HCT116 (cell line): ENCODE measurements at places on chromosomes 5 and 9. TPM values are rescaled to one million over a fixed set of nuclear protein-coding genes. Genes with fewer than 3 reads are reported as not detected.

Gene TMEM252
- not detected for total RNA-seq

DNA sequence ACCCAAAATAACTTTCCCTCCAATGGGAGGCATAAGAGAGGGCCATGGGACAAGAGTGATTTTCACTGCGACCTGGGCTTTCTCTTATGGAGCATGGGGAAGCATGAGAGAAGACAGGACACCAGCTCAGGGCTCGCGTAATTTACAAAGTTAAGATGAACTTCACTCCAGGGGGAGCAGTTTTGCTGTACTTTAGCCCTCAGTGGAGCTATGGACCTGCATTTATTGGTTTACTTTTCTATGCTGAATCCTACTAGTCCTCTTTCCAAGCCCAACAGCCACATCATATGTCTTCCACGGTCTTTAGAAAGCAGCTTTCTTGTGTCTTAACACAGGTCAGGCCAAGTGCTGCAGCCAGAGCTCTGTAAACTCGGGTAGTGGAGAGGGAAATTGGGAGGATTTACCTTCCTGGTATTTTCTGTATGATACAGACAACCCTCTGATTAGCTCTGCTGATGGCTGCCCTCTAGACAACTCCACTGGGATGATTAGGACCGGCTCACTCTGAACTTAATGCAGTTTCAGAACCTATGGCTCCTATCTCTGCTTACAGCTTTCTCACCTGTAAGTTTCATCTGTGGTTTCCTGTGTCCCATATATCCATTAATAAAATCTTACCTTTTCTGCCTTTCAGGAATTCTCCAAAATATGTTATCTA, 581.0 kb upstream of the RORB start:
- DNase-seq = no peak

DNA sequence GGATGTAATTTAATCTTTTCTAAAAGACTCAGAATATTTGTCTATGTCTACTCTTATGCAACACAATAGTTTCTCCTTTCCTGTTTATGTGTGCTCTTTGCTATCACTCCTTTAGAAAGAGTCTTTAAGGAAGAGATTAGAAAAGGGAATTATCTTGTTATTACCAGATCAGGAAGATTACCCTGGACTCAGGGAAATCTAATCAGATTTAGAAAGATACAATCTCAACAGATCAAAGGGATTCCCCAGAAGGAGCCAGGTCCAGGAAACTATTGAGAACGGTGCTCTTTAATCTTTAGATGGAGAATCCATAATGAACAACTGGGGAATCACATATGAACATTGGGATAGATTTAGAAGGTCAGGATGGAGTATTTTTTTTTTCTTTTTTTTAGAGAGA, 32.4 kb upstream of the ZFR start:
- DNase-seq = no peak

GRCh38 chr5:31408814-31409213, 123.1 kb downstream of the DROSHA start:
- no peak for DNase-seq

- no peak for DNase-seq
These were observed 261.6 kb upstream of the VLDLR start for GRCh38 chr9:2359891-2360471.

GRCh38 chr9:101486693-101487442, 46.8 kb upstream of the RNF20 start:
- DNase-seq = peak; percentile 51

- DNase-seq = no peak
These were observed 96.6 kb downstream of the VCAN start for GRCh38 chr5:83568186-83568585.

- DNase-seq = no peak
These were observed at the start of gene NR5A1 for GRCh38 chr9:124506931-124507879. Gene NR5A1, minus strand, starts transcription at chr9:124507399. Its CDS starts 4,004 bp downstream, at chr9:124503395.

Gene GPR150
- not detected for total RNA-seq

- DNase-seq = no peak
These were observed 80.8 kb upstream of the IL12B start for GRCh38 chr5:159411115-159411514.

Gene SLCO6A1
- total RNA-seq = 0.69 TPM

DNA sequence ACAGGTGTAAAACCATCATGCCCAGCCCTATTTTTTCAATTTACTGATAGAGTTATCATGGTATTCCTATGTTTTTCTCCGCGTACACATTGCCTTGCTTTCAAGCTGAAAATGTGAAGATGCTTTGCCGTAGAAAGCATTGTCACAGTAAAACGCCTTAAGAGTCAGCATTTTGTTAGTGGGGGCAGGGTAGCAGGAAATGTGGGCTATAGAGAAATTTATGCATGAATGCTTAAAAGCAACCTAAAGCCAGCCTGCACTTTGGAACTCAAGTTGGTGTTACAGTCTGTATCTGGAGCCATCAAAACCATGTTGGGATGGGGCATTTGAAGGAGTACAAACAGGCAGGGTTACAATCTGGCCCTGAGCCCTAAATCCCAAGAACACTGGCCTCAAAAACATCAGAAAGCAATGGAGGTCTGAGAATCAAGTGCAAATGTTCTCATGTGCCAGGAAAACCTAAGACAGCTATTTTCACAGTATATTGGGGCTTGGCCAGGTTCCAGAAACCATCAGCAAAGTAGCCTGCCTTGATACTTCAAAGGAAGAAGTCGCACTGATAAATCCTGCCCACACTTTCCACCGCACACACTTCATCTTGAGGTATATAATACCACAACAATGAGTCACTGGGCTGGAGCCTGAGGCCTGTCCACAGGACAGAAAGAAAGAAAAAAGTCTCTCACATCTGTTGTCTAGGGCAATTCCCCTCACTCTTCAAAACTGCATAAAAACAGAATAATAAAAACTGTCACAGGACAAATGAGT, 313.8 kb downstream of the ENC1 start:
- peak; percentile 87 for DNase-seq

DNA sequence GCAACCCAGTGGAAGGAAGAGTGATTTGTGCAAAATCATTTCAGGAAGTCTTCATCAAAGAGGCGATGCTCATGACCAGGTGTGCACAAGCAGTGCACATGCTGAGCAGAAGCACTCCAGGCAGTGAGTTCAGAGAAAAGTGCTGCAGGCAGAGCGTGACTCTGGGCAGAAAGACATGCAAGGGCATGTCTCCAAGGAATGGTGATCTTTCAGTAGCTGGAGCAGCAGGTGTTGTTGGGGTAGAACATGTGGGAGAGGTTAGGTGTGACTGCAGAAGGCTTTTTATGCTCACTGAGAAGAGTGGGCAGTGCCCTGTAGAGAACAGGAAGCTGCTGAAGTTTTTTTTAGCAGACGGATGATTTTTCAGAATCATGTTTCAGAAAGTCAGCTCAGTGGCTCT, 545.4 kb upstream of the TLE4 start:
- DNase-seq = no peak

DNA sequence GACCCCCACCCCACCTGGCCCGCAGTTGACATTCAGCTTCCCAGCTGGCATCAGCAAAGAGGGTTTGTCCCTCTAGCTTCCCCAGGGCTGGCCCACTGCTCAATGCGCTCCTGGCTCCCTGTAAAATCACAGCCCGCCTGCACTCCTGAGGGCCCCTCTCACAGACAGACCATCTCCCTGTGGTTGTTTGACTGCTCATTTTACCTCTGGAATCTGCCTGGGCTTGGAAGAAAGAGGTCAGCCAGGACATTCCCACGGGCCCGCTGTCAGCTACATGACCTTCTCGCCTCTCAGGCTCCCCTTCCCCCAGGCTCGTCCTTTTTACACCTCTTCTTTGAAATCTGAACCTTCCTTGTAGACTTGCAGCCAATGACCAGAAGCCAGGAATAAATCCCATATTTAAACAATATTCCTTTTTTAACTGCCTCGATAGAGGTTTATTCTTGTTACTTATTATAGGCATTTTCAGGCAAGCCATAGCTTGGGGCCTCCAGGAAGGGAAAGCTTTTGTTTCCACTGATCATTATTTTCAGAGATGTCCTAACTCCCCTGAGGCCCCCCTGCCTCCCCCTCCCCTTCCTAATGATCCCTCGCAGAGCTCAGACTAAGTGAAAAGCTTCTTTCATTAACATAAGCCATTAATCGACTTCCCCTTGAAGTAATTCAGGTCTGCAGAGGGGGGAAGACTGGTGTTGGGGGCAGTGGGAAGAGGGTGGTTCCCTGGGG, 76.3 kb upstream of the IQGAP2 start:
- DNase-seq = no peak
